GM12878 (cell line): ENCODE measurements at places on chromosomes 16 and 17. TPM values are rescaled to one million over a fixed set of nuclear protein-coding genes. Genes with fewer than 3 reads are reported as not detected.

DNA sequence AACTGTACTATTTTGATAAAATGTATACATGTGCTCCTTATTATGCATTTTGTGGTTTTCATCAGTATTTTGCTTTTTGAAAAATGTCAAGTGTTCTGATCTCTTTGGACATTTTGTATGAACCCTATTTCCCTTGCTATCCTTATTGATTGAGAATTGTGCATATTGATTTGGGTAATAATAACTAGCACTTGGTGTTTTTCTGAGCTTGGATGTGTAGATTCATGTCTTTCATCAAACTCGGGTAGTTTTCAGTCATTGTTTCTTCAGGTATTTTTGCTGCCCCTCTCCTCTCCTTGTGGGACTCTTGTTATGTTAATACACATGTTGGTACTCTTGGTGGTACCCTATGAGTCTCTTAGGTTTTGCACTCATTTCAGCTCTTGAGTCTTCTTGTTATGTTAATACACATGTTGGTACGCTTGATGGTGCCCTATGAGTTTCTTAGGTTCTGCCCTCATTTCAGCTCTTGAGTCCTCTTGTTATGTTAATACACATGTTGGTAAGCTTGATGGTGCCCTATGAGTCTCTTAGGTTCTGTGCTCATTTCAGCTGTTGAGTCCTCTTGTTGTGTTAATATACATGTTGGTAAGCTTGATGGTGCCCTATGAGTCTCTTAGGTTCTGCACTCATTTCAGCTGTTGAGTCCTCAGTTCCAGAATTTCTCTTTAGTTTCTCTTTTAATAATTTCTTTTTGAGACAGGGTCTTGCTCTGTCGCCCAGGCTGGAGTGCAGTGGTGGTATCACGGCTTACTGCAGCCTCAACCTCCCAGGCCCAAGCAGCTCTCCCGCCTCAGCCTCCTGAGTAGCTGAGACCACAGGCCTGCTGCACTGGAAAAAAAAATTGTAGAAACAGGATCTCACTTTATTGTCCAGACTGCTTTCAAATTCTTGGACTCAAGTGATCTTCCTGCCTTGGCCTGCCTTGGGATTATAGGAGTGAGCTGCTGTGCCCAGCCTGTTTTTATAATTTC lies 19.3 kb downstream of the ZNF750 start:
- no peak for DNase-seq

- no peak for DNase-seq
Measured at GRCh38 chr17:10135539-10136257, 62.7 kb downstream of the GAS7 start.

DNA sequence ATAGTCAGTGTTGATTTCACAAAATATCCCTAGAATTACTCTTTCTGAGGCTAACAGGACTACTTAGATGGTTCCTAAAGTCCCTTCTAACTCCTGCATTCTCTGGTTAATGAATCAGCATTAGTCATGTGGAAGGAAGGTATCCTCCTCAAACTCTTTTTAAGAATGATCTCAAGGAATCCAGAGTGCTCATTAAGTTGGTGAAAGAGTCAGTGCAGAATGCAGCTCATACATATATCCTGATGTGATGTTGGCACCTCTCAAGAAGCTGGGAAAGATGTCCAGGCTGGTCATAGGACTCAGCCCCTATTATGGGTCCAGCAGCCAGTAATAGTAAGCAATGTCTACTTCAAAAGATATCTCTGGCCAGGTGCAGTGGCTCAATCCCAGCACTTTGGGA lies 65.5 kb downstream of the PIGL start:
- no peak for DNase-seq

DNA sequence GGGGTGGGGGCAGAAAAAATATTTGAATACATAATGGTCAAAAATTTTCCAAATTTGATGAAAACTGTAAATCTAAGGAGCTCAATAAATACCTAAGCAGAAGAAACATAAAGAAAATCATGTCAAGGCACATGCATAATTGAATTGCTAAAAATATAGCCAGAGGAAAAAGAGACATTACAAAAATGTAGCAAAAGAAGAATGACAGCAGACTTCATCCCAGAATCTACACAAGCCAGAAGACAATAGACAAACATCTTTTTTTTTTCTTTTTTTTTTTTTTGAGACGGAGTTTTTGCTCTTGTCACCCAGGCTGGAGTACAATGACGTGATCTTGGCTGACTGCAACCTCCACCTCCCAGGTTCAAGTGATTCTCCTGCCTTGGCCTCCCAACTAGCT lies 62.0 kb upstream of the ATP2A3 start:
- DNase-seq: no peak

GRCh38 chr17:37842401-37842800 lies 81.8 kb upstream of the TBC1D3K start:
- no peak for DNase-seq

DNA sequence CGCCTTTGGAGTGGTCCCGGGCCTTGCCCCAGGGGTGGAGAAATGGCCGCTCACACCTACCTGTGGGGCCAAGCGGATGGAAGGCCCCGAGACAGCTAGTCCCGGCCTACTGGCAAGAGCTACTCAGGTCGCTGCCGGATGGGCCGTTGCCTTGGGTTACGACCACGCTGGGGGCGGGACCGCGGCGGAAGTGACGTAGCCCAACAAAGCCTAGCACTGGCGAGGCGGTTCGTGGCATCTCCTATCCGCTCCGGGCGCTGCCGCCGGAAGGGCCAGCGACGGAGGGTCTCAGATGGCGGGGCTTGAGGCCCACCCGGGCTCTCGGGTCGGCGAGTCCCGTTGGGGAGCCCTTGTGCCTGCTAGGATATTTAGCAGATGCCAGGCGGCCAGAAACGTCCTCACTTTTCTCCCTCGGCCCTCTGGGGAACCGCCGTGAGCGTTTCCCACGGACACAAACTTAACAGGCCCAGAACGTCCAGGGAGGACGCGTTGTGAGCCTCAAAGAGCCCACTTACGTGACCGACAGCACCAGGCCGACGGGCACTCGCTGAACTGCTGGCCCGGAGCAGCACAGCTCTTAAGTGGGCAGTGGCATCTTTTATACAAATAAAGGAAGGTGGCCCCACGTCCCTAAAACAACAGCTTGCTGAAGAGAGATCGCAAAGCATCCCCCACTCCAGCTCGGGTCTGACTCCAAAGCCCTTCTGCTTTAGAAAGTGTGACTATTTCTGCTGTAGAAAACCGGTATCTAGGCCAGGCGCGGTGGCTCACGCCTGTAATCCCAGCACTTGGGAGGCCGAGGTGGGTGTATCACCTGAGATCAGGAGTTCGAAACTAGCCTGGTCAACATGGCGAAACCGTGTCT lies at the start of gene C16orf46:
Gene C16orf46, minus strand, starts transcription at position 163 of the 865 bp plus-strand sequence. CDS start 13,283 bp downstream, outside the sequence.
- peak; percentile 88 for DNase-seq

- DNase-seq: peak; percentile 73
Measured at GRCh38 chr16:68417711-68418301, 30.5 kb downstream of the SMPD3 start.

DNA sequence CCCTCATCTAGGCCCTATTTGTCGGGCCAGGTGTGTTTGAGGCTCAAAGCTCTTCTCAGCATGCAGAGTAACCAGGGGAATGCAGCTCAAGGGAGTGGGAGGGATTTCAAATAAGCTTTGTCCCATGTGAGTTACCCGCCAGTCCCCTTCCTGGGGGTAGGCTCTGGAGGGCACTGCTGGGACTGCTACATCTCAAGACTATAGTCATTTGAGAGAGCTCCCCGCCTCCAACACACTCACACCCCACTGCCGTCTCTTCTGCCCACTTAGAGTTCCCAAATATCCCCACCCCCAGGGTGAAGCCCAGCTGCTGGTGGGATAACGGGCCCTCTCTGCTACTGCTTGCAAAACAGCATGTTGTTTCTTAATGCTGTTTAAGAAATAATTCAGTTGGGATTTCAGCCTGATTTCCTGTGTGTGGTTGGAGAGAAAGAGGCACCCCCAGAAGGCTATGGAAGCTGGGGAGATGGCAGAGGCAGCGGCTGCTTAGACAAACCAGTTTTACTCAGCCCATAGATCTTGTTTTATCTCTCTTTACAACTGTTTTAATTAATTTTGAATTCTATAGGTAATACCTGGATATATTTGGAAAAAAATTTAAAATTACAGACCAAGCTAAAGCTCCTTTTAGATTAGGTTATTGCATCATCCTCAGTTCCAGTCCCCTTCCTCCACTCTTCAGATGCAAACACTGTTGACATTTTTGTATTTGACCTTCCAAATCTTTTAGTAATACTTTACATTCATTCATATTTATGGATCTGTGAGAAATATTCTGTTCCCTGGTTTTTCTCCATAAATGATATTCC lies 4.1 kb upstream of the MPO start:
- no peak for DNase-seq

DNA sequence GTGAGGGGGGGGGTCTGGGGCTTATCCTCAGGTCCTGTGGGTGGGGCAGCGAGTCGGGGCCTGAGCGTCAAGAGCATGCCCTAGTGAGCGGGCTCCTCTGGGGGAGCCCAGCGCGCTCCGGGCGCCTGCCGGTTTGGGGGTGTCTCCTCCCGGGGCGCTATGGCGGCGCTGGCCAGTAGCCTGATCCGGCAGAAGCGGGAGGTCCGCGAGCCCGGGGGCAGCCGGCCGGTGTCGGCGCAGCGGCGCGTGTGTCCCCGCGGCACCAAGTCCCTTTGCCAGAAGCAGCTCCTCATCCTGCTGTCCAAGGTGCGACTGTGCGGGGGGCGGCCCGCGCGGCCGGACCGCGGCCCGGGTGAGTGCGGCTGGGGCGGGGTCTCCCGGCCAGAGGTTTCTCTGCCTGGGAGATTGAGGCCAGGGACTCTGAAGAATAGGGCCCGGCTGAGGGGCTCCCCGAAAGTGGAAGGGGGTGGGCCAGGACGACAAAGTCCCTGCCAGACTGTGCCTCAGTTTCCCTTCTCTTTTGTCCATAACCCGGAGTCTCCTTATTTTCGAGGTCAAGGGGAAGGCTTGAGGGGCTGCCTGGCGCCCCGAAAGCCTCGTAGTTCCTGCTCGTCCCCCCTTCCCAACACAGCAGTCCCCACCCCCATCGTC lies at the start of gene FGF11:
Gene FGF11, plus strand, starts transcription at position 51 of the 651 bp plus-strand sequence. Its CDS starts 109 bp downstream, at position 160.
- DNase-seq: no peak

DNA sequence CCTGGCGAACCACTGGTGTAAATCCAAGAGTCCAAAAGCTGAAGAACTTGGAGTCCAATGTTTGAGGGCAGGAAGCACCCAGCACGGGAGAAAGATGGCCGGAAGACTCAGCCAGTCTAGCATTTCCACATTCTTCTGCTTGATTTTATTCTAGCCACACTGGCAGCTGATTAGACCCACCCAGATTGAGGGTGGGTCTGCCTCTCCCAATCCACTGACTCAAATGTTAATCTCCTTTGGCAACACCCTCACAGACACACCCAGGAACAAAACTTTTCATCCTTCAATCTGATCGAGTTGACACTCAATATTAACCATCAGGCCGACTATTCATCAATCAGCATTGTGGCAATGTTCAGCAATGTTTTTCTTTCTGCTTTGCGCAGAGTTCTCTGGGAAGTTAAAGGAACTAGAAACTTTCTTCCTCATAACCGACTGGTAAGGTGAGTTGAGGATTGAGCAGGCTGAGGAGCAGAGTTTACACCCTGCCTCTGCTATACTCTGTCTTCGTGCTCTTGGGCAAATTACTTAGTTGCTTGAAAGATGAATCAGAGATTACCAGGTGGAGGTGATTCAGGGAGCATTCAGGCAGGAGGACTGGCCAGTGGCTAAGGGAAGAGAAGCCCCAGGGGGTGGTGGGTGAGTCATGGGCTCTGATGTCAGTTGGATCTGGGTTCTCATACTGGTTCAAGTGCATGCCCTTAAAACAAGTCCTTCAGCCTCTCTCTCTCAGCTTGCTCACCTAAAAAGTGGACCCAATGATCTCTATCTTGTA lies 28.2 kb upstream of the BRD7 start:
- DNase-seq: no peak

DNA sequence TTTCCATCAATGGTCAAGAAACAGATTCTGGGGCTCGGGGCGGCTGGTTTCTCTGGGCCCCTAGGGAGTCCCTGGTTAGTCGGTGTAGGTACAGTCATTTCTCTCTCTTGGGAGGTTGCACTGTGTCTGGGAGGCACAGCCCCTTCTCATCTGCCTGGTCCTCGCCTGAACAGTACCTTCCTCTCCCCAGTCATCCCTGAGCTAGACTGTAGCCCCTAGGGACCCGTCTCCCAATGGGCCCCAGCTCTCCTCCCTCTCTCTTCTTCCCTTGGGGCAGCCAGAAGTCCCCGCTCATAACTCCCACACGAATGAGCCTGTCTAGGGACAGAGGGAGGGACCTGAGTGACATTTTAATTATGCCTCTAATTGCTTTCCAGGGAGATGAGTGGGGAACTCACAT lies 20.2 kb upstream of the CPSF4L start:
- peak; percentile 76 for DNase-seq

GRCh38 chr16:86117756-86118155 lies 218.8 kb downstream of the IRF8 start:
- DNase-seq: no peak

DNA sequence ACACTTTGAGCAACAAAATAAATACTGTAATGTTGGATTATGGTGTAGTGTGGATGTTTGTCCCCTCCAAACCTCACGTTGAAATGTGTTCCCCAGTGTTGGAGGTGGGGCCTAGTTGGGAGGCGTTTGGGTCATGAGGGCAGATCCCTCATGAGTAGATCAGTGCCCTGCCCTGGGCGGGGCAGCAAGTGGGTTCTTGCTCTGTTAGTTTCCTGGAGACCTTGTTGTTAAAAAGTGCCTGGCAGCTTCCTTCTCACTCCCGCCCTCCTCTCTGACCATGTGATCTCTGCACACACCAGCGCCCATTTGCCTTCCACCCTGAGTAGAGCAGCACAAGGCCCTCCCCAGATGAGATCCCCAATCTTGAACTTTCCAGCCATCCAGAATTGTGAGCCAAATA lies 67.7 kb downstream of the MPRIP start:
- no peak for DNase-seq

DNA sequence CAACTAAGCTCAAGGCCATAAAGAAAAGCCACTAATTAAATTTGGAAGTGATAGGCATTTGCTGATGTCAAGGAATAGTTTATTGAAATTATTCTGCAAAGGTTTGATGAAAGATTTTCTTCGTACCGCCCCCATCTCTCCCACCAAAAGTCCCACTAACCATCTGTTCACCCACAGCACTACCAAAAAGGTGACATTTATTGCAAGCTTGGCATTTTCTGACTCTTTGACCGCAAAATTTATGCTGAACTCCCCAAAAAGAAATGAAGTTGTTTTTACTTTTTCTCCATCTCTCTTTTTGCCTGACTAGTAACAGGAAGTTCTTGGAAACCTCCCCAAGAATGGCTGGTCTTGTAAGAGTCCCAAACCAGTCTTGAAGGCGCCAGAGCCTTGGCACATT lies 384.9 kb upstream of the SOX9 start:
- no peak for DNase-seq

DNA sequence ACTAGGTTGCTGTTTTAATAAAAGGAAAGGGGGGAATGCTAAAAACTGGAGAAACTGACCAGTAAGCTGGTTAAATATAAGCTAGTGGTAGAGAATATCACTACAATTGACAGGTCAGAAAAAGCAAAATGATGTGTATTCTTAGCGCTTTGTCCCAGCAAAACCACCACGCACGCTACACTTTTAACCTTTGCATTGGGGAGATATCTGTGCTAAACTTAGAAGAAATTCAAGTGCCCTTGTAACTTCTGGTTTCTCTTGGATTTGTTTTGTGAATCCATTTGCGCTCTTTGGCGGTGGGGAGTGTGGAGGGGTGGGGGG lies 1.4 kb downstream of the GAN start:
- no peak for DNase-seq

The ZNF624 gene
- 2.5 and 2.7 TPM in 2 replicates for polyA plus RNA-seq

The GUCY2D gene
- polyA plus RNA-seq: not detected in 2 replicates

The GNG13 gene
- polyA plus RNA-seq: not detected in 2 replicates

The CPHXL2 gene
- not detected in 2 replicates for polyA plus RNA-seq

The TP53TG3F gene
- polyA plus RNA-seq: not detected in 2 replicates

The TMEM204 gene
- 0.11 TPM in 1 of 2 replicates, not detected in the other for polyA plus RNA-seq
